ENCODE measurements at places on chromosomes 11 and 22.

DNA sequence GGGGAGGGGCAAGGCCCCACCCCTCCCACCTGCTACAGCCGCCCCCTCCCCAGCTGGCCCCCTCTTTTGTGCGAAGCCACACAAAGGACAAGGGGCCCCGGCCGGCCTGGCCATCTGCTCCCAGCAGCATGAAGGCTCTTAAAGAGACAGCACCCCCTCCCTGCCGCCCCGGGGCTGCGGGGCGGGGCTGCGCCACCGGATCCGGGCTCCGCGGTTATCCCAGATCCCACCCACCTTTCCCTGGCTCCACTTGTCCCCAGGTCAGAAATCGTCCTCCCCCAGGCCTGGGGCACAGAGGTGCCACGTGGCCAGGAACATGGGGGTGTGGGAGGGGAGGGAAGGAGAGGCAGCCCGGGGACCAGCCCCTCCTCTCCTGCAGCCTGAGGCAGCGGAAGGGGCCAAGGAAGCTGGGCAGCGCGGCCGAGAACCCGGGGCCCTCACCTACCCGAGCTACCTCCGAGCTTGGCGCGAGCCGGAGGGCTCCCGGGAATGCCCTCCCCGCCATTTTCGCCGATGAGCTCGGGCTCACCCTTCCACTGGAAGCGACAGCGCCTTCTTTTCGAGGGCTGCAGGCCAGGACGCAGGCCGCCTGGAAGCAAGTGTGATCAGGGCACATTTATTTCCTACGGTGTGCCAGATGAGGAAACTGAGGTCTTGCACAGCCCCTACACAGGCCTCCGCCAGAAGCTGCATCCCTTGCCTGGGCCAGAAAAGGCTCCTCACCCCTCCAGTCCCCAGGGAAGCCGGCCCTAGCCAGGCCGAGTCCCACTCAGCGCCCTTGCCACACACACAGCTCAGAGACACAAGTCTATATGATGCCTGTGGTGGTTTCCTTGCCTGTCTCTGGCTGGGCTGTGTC, 2.5 kb upstream of the RCOR2 start:
- DNase-seq: no peak

DNA sequence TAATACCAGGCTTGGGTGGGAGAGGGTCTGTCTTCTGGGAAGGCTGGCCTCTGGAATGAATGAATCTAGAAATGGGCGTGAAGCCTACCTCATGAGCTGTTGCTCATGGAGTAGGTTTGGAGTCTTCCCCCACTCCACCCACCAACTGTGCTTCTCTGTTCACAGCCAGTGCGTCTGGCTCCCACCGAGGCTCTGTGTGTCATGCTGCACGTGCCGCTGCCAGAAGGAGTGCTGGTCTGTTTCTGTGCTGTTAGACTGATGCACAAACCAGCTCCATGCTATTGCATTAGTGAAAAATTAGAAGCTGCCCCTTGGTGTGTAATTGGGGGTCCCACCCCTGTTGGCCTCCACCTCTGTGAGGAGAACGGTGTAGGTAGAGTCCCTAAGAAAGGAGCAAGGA, 132.3 kb upstream of the PARVA start:
- DNase-seq: no peak

GRCh38 chr22:46563381-46564083, 26.1 kb upstream of the CELSR1 start:
- DNase-seq: peak; percentile 88

- DNase-seq: no peak
Observed at GRCh38 chr11:83158965-83159901, 2.3 kb downstream of the PCF11 start.

DNA sequence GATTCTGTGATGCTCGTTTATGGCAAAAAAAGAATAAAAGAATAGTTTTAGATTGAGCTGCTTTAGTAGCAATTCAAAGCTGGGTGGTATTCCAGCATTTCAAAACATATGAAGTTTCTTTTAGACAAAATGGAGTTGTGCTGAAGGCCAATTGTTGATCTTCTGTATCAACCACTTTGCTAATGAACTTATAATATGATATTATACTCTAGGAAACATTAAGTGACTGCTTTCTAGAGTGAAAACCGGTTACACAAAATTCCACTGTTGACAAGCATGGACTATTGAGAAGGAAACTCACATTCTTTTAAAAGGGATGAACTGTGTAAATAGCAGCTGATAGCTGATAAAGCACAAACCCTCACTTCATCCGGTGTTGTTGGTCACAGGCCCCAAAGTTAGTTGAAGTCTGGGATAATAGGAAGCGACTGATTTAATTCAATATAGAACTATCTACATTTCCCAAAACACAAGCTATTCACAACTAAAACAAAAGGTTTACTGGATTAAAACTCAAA, 255.1 kb downstream of the CADM1 start:
- no peak for DNase-seq

DNA sequence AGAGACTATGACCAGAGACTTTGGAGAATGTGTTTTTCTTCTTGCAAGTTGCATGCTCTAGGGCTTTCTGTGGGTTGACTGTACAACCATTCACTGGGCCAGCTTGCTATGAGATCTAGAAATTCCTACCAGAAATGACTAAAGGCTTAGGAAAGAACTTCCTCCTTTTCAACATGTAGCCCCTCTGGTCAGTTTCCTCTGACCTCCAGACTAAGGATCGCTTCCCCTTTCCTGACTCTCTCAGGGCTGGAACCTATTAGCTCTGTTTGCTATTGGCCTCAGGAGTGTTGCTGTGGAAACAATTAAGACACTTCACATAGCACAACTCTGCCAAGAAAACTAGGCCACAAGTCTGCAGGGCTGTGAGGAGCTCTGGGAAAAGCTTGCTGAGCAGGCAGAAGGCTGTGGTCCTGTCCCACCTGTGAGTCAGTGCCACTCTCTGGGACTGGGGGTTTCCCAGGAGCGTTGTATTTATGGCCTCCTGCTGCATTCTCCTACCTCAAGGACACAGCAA, 10.7 kb downstream of the CRY2 start:
- DNase-seq: no peak

- DNase-seq: no peak
Observed at GRCh38 chr22:37403267-37403960, 23.9 kb downstream of the ELFN2 start.

- DNase-seq: no peak
Observed at GRCh38 chr22:33139937-33140336, 81.8 kb upstream of the SYN3 start.

DNA sequence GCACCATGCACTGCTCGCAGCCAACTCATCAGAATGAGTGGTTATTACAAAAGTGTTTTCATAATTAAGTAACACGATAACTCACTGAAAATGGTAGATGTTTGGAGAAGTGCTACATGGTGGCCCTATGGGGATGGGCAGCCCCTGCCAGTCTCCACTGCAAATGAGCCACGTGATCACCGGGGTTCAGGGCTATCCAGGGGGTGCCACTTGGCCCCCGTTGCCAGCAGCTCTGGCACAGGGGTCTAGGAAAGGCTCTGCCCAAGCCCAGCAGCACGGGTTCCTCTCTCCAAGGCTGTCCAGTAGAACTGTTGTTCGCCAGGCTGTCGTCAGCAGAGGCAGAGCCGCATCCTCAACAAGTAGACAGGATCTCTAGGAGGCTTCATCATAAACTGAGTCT, 382.1 kb upstream of the B3GAT1 start:
- no peak for DNase-seq

GRCh38 chr11:113504586-113504985, 29.4 kb upstream of the DRD2 start:
- DNase-seq: no peak
